Germinal center (tissue), 1 donor: ENCODE measurements at places on chromosomes 5 and 9.

- DNase-seq: no peak
Measured at GRCh38 chr5:148336704-148337435, 1.5 kb downstream of the SPINK9 start.

DNA sequence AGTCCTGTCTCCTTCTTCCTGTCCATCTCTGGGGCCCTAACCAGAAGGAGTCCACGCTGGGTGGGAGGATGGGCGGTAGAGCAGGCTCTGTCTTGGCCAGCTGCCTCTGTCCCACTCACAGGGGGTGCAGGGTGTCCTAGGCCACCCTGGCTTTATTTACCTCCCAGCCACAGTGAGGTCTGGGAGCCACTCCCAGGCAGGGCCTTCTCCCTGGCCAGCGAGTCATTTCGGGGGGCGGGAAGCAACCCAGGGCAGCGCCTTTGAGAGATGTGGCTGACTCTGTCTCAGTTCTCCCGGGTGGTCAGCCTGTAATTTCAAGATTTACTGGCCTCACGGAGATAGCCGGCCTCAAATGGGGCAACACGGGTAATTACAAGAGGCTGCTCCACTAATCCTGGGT, 67.4 kb upstream of the PTCH1 start:
- no peak for DNase-seq

- no peak for DNase-seq
Measured at GRCh38 chr5:72917371-72917776, 38.5 kb upstream of the FCHO2 start.

GRCh38 chr5:151480384-151481293, 33.2 kb downstream of the SLC36A1 start:
- DNase-seq: no peak

DNA sequence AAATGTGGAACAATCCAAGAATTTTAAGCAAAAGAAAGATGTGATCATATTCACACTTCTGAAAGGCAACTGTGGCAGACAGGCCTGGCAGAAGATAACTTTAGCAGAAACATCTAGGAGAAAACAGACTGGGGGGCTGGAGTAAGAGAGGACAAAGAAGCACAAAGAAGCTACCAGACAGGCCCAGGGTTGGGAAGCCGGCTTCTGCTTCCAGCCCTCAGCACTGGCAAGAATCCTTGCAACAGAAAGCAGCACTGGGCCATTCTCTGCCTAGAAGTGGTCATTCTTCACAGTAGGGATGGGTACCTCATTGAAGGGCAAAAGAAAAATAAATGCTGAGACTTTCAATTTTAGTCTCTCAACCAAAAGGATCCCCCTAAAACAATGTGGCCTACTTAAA, 49.6 kb downstream of the EFNA5 start:
- DNase-seq: no peak

- DNase-seq: no peak
Measured at GRCh38 chr5:135264451-135265440, 134.3 kb downstream of the MACROH2A1 start.
